ENCODE measurements at places on chromosomes 7 and 10.
A peak's percentile ranks its signal among the peaks of the same experiment; 100 is the strongest.

DNA sequence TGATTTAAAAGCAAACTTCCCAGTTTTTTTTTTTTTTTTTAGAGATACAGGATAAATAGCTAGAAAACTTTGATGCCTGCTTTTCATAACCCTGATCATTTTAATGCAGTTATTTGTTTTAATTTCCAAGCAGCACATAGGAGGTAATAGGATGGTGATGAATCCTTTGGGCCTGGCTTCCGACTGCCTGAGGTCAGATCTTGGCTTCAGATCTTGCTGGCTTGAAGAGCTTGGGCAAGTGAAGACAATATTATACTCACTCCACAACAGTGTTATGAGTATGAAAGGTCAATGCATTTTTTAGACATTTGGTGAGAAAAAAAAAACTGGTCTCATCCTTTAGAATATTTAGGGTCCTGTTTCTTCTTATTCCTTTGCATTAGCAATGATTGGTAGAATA lies 124.8 kb upstream of the PRKCQ start:
- DNase-seq: no peak

GRCh38 chr7:142908921-142909890 lies 23.7 kb upstream of the TRPV6 start:
- peak; percentile 31 for DNase-seq

GRCh38 chr10:74093530-74094164 lies 57.0 kb downstream of the AP3M1 start:
- DNase-seq: no peak

DNA sequence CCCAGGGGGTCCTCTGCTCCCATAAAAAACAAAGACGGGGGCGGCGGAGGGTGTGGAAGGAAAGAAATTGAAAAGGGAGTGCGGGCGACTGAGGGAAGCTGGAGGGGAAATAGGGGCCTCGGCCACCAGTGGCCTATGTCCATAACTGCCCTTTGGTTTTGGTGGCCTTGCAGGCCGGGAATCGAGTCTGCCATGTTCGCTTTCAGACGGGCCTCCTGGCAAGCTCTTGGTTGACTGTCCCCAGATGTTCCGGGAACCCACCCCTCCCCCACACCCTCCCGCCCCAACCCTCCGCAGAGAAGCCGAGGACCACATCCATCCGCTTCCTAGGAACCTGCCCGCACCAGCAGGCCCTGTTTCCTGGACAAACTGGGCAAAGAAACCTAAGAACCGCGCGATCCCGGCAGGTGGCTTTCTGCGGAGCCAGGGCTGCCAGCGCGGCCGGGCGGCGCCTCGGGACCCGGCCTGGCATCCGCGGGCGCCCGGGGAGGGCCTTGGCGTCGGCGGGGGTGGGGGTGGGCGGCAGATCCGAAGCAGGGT lies 20.0 kb upstream of the GATA3 start:
- DNase-seq: no peak

- peak; percentile 76 for DNase-seq
These were observed 19.6 kb upstream of the GPR37 start for GRCh38 chr7:124784879-124785818.

GRCh38 chr10:70354556-70354955 lies 27.9 kb downstream of the LRRC20 start:
- DNase-seq: no peak

GRCh38 chr10:125208854-125209565 lies 48.6 kb upstream of the CTBP2 start:
- no peak for DNase-seq

DNA sequence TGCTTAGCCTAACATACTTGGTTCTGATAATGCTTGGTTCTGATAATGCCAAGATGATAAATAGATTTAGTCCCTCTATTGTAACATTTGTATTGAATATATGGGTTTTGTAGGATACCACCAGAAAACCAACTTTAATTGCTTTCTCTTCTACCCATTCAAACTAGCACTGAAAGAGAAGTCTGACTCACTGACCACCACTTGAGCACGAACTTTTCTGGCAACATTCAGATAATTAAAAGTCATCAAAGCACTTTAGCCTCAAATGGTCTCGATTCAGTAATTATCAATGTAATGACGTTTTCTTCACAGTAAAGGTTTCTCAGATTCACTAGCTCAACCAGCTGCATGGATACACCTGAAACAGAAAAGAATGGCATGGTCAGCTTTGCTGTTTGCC lies 63.0 kb downstream of the HDAC9 start:
- DNase-seq: no peak

GRCh38 chr7:153430931-153431330 lies 621.3 kb upstream of the DPP6 start:
- no peak for DNase-seq

DNA sequence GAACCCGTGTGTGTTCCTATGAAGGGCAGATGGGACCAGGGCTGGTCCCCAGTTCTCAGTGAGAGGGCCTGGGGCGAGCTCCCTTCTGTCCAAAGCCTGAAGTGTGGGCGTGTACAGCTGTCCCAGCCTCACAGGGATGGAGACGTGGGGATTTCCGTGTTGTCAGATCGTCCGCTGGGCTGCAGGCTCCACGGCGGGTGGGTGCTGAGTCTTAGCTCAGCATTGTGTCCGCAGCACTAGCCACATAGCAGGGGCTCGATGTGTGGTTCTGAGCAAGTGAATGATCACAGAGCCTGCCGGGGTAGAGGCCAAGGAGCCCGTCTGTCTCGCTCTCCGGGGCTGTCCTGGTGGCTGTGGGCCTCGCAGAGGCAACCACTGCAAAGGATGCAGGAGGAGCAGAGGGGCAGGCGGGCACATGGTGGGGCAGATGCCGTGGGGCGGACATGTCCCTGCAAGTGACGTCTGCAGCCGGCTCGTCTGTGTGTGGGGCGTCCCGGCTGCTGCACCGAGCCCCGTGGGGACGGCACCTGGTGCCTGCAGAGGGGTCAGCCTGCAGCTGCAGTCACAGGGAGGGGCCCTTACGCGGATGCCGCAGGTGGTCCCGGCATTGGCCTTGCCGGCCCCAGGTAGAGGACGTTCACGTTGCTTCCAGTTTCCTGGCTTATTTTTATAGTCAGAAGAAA lies 30.9 kb downstream of the FAM20C start:
- DNase-seq: no peak

DNA sequence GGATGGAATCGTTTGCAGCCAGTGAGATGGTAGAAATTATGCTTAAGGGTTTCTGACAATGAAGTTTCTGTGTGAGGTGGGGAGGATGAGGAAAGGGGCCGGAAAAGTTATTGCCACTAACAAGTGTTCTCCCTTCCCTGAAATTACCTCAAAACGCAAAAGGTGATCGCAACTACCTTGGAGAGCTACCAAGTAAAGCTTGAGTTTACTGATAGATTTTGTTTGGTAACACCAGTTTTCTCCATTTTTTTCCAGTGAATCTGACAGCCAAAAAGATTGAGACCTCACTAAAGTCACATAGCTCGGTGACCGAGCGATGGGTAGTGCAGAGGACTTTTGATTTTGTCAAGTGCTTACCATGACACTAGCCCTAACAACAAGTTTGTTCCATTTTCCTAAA lies 1.6 kb downstream of the SUV39H2 start:
- peak; percentile 16 for DNase-seq

DNA sequence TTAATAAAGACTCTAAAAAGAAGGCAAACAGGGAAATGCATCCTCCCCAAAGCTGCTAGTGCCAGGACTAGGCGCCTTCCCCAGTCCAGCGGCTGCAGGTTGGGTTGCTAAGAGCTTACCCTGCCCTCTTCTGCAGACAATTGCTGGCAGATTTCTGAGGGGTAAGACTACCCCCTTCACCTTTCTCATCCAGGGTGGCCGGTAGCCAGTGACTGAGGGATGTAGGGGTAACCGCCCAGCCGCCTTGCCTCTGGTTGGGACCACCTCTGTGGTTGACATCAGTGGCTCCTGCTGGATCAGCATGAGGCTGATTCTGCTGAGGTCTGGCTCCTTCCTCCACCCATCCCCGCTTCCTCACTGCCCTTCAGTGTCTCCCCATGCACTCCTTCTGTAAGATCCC lies 71.2 kb downstream of the ADCYAP1R1 start:
- no peak for DNase-seq

DNA sequence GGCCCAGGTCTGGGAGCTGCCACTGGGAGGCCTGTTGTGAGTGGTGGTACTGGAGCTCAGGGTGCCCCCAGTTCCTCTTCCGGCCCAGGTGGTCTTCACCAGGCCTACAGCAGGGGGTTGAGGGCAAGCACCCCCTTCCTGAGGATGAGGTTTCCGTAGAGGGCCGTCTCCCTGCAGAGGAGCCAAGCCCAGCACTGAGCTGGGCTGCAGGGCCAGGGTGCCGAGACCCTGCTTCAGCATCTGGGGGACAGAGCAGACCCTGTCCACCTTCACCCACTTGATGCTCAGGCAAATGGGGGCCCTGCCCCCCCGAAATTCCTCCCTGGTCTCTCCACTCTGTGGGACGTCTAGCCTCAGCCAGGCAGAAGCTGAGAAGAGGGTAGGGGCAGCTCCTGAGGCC lies 2.6 kb downstream of the FUOM start:
- no peak for DNase-seq

GRCh38 chr7:126702242-126703016 lies 550.3 kb downstream of the GRM8 start:
- peak; percentile 8 for DNase-seq

- no peak for DNase-seq
These were observed 259.0 kb downstream of the CXCL12 start for GRCh38 chr10:44125879-44126278.

- DNase-seq: no peak
These were observed 46.0 kb downstream of the MINPP1 start for GRCh38 chr10:87550741-87551140.

- DNase-seq: no peak
These were observed 24.0 kb upstream of the AKR1B1 start for GRCh38 chr7:134482858-134483257.

- DNase-seq: no peak
These were observed 34.2 kb upstream of the SH2B2 start for GRCh38 chr7:102252366-102252982.

DNA sequence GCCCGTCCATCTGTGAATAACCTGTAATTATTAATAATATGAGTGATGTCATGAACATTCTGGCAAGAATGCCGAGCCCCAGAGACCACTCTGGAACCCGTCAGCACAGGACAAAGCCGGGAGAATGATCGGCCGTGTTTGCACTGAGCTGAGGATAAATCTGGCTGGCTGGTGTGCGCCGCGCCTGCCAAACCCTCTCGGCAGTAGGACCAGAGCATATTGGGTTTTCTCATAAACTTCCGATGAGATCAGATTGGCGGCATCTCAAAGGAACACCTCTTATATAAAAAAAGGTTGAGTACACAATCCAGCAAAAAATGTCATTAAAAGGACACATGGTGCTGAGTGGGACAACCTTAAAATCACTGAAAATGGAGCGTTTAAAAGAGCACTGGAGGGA lies 296.0 kb upstream of the MKI67 start:
- DNase-seq: no peak

GRCh38 chr7:125256446-125256845 lies 326.8 kb upstream of the POT1 start:
- no peak for DNase-seq

GRCh38 chr10:120382360-120382759 lies 74.7 kb upstream of the PLPP4 start:
- DNase-seq: no peak

GRCh38 chr7:74572301-74572979 lies 85.1 kb upstream of the GTF2I start:
- no peak for DNase-seq

DNA sequence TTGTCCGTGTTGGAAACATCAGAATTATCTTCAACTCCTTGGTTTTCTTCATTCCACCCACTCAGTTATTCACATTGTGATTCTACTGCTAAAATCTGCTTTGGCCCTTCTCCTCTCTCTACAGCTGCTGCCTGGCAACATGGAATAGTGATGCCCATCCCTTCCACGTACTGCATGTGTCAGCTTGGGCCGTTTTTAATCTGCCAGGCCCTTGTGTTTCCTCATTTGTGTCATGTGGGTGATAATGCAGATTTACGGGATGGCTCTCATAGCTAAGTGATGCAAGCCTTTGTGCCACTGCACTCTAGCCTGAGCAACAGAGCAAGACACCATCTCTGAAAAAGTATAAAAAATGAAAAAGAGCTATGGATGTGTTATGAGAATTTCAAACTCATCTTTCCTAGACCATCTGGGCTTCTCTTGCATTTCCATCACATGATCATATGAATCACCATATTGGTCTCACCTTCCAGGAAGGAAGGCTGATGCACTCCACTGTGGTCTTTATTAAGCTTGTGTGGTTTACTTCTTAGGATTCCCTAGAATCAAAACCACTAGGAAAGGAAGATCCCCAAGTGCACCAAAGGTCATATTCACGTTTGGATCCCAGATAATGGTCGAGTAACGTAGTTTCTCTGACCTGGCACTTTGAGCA lies 20.6 kb upstream of the CELF2 start:
- DNase-seq: no peak

- no peak for DNase-seq
These were observed 43.5 kb downstream of the LOXL4 start for GRCh38 chr10:98224509-98224908.

GRCh38 chr10:96964131-96964530 lies 132.0 kb downstream of the LCOR start:
- DNase-seq: no peak

DNA sequence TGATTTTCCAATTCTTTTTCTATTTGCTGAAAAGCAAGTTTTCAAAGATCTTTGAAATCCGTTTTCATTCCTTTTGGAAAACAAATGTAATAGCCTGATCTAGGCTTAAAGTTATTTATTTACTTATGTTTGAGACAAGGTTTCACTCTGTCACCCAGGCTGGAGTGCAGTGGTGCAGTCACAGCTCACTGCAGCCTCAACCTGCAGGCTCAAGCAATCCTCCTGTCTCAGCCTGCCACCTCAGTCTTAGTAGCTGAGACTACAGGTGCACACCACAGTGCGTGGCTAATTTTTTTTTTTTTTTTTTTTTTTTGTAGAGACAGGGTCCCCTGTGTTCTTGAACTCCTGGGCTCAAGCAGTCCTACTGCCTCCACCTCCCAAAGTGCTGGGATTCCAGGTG lies 4.6 kb downstream of the ST7 start:
- DNase-seq: no peak

GRCh38 chr7:31267486-31267885 lies 73.0 kb downstream of the NEUROD6 start:
- no peak for DNase-seq

DNA sequence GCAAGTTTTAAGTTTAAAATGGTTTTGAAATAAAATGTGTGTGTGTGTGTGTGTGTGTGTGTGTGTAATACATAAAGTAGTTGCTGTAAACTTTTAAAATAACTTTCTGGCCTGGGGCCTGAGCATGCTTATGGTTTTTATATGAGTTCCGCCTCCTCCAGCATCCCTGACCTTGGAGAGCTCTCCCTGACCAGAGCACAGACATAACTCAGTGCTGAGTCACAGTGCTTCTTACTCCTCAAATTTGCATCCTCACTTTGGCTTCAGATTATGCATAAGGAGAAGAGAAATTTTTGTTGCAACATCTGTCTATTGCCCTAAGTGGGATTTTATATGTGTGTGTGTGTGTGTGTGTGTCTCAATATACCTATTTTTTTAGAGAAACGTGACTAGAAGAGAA lies 200.8 kb downstream of the ELMO1 start:
- peak; percentile 9 for DNase-seq
